Esophagus muscularis mucosa (tissue), 4 donors: ENCODE measurements at places on chromosomes 7 and 10. TPM values are rescaled to one million over a fixed set of nuclear protein-coding genes. Genes with fewer than 3 reads are reported as not detected.

DNA sequence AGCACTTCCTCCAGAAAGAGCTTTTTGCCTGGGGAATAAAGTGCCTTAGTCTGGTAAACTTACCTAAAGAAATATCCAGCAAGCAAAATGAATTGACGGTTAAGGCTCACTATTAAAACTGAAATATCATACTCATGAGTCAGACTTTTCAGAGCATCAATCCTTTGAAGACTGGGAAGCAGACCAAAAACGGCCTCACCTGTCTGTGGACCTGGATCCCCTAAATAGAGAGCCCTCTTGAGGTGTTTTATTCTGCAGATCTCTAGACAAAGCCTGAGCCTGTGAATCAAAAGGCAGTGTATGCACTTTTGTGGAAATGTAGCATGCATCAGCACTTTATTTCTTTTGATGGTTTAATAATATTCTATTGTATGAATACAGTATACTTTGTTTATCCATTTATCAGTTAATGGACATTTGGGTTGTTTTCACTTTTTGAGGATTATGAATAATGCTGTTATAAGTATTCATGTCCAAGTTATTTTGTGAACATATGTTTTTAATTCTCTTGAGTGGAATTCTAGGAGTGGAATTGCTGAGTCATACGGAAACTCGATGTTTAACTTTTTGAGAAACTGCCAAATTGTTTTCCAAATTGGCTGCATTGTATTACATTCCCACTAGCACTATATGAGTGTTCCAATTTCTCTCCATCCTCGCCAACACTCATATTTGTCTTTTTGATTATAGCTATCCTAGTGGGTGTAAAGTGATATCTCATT lies 449.0 kb upstream of the IGFBP3 start:
- no peaks in the 10 kb centered on the region for H3K27me3 ChIP-seq
- DNase-seq, result no peak
- no peak overlapping the region for H3K4me3 ChIP-seq
- no peaks in the 10 kb centered on the region for H3K4me1 ChIP-seq
- no peak overlapping the region for H3K27ac ChIP-seq

The PAPSS2 gene
- total RNA-seq, result 9.6 TPM

DNA sequence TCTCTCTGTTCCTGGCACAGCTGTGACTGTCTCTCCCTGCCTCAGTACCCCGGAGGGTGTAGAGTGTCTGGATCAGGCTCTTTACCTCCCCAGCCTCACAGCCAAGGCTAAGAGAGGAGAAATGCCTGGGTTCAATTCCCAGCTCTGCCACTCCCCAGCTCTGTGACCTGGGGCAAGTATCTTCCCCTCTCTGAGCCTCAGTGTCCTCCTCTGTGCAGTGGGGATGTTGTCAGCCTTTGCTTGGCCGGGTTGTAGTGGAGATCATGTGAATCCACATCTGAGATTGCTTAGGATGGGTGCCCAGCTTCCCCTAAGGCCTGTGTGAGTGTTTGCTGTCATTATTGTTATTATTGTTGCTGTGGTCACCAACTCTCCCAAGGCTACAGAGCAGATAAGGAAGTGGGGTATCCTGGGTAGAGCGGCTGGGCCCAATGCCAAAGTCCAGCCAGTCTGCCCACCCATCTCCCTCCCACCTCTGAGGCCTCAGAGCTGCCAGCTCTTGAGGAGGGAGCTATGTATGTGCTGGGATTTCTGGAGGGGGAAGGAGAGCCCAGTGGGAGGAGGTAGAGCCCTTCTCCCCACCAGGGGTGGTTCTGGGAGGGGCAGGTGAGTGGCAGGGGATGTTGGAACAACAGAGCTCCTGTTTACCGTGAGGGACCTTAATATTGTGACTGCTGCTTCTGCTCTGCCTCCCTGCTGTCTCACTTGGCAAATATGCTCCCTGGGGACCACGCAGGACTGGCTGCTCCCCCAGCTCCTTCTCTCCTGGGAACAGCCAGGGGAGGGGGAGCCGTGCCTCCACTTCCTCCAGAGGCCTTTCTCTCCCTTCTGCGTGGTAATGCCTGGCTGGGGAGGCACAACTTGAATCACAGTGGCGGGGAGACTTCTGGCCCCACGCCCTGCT lies 170.5 kb downstream of the RPS24 start:
- H3K27me3 ChIP-seq, result no peaks in the 10 kb centered on the region
- H3K27ac ChIP-seq, result no peak overlapping the region
- H3K4me3 ChIP-seq, result no peak overlapping the region
- H3K4me1 ChIP-seq, result peaks cover 10% of the 10 kb centered on the region

The MGAM2 gene
- total RNA-seq, result under 0.01 TPM

DNA sequence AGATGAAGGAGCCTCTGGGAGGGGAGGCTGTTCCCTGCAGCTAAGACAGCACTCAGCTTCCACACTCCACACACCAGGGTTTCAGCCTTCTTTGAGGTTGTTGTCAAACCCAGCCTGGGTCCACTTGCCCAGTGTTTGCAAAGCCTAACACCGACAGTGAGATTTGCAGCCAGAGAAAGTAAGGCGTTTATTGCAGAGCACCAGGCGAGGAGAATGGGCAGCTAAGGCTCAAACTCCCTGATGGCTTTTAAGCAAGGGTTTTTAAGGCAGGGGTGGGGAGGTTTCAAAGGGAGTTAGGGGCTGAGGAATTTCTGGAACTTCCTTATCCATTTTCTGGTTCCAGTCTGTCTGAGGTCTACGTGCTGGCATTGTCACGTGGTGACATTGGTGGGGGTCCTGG lies 4.7 kb upstream of the ZNF775 start:
- no peak overlapping the region for H3K4me3 ChIP-seq
- no peak for DNase-seq
- no peak overlapping the region for H3K27ac ChIP-seq
- H3K4me1 ChIP-seq, result peaks cover 58% of the 10 kb centered on the region

The LEP gene
- total RNA-seq, result not detected

DNA sequence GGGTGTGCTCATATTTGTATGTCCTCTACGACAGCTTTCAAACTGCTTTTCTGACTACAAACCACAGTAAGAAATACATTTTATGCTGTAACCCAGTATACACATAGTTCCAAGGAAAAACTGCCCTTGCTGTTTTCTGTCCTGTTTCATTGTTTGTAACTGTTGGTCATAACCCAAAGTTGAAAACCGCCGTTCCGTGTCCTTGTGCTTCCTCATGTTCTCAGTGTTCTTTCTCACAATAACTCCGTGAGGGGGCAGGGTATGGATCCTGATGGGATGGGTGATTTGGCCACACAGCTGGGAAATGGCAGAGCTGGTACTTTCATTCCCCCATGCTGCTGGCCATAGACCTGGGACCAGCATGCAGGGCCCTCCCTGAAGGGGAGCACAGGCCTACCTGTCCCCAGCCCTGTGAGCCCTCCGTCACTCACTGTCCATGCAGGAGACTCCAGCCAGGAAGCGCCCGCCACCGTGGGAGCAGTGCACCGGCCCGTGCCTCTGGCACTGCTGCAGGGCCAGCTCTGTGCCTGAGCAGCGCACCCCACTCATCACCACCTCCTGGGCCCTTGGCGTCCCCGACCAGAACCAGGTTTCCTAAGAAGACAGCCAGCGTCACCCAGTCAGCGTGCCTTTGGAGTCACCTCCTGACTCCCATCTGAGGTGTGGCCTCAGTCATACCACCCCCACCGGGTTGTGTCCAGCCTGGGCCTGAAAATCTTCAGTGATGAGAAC lies 12.7 kb downstream of the LOXL4 start:
- H3K27ac ChIP-seq, result no peak overlapping the region
- H3K27me3 ChIP-seq, result peaks cover 6% of the 10 kb centered on the region
- no peak for DNase-seq
- H3K4me1 ChIP-seq, result peaks cover 19% of the 10 kb centered on the region

GRCh38 chr10:24554036-24554435 lies 169.7 kb downstream of the ARHGAP21 start:
- peaks cover 2% of the 10 kb centered on the region for H3K36me3 ChIP-seq
- H3K4me1 ChIP-seq, result no peaks in the 10 kb centered on the region
- peak; percentile 72 for DNase-seq
- H3K27me3 ChIP-seq, result no peaks in the 10 kb centered on the region
- no peak overlapping the region for H3K4me3 ChIP-seq

DNA sequence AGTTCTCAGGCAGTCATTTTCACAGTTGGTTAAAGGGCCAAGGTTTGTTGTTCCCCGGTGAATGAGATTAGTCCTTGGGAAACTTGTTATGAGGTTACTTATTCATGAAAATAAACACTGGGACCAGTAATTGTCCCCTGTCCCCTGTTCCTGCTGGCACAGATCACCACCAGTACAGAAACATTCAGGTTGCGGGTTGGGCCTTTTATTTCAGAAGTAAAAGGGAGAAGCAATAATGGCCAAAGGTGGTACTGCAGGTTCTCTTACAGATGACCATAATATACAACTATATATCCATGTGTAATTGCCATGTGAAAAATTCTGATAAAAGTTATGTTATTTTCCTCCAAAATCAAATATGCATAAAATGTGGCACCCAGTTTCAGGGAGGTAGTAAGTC lies 442.0 kb downstream of the SORCS1 start:
- DNase-seq, result no peak
- H3K4me3 ChIP-seq, result no peak overlapping the region
- H3K36me3 ChIP-seq, result no peaks in the 10 kb centered on the region
- H3K27ac ChIP-seq, result no peak overlapping the region
- H3K27me3 ChIP-seq, result no peaks in the 10 kb centered on the region
- H3K4me1 ChIP-seq, result no peaks in the 10 kb centered on the region

The FRG2B gene
- not detected for total RNA-seq

DNA sequence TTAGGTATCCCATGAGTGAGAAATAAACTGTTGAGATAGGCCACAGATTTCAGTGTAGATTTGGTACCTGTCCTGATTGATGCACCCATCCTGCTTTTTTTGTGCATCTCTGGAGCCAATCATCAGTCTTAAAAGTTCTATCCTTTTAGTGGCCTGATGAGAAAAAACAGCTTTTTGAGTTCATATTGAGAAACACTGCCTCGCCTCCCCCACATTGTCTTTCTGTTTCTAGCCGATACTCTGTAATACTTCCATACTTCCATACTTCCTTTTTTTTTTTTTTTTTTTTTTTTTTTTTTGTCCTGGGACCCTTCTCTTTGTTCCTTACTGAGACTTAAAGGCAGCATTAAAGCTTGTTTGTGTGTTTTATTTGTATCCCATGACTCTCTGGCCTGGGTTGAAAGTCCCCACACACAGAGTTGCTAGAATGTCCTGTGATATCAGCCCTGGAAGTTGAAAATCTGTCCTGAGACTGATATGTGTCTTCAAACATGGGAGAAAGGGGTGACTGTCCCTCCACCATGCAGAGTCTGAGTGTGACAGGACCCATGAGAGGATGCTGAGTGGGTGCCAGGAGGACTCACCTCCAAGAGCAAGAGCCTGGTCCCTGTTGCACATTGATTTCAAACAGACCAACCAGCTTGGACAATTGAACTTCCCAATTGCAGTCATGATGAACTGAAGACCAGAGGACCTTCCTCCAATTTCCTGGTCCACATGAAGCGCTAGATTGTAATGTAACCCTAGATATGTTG lies 5.7 kb downstream of the ZNF22 start:
- peaks cover 22% of the 10 kb centered on the region for H3K4me1 ChIP-seq
- peaks cover 11% of the 10 kb centered on the region for H3K36me3 ChIP-seq
- no peaks in the 10 kb centered on the region for H3K27me3 ChIP-seq

GRCh38 chr7:116277070-116277469 lies 66.7 kb downstream of the TES start:
- no peak overlapping the region for H3K4me3 ChIP-seq
- DNase-seq, result no peak
- no peak overlapping the region for H3K27ac ChIP-seq
- H3K27me3 ChIP-seq, result no peaks in the 10 kb centered on the region

The SORBS1 gene
- total RNA-seq, result 1,953 TPM

- no peak overlapping the region for H3K4me3 ChIP-seq
- no peak overlapping the region for H3K27ac ChIP-seq
- H3K36me3 ChIP-seq, result no peaks in the 10 kb centered on the region
- no peak for DNase-seq
- H3K4me1 ChIP-seq, result no peaks in the 10 kb centered on the region
Observed at GRCh38 chr7:16354573-16354972, 66.8 kb downstream of the CRPPA start.

DNA sequence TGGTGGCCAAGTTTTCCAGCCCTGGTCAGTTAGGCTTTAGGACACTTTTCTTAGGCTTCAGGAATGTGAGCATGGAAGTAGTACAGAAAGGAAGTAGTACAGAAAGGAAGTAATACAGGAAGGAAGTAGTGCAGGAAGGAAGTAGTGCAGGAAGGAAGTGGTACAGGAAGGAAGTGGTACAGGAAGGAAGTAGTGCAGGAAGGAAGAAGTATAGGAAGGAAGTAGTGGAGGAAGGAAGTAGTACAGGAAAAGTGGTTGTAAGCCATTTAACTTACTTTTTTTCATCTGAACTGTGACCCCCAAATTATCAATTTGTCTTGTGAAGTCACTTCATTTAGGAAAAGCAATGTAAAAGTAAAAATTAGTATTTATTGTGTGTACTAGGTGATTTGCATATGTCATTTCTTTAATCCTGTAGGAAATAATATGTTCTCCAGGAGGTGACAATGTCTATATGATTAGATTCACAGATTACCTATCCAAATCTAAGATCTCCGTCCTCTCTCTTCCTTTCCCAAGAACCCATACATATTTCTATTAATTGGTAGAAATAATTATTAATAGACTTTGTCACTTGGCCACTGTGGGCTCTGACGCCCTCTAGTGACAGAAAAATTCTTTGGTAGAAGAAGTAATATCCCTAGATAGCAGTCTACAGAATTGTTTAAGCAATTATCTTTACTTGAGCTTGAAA lies 3.9 kb upstream of the FAS start:
- peaks cover 84% of the 10 kb centered on the region for H3K4me1 ChIP-seq
- H3K36me3 ChIP-seq, result no peaks in the 10 kb centered on the region
- no peak overlapping the region for H3K4me3 ChIP-seq
- no peak for DNase-seq
- no peaks in the 10 kb centered on the region for H3K27me3 ChIP-seq

- no peaks in the 10 kb centered on the region for H3K36me3 ChIP-seq
- no peak for DNase-seq
- H3K4me1 ChIP-seq, result peaks cover 23% of the 10 kb centered on the region
- H3K4me3 ChIP-seq, result no peak overlapping the region
- no peaks in the 10 kb centered on the region for H3K27me3 ChIP-seq
- H3K27ac ChIP-seq, result no peak overlapping the region
Observed at GRCh38 chr10:43204042-43204942, 62.6 kb downstream of the RASGEF1A start.

GRCh38 chr7:73438547-73439409 lies 5.2 kb downstream of the FZD9 start:
- no peak overlapping the region for H3K27ac ChIP-seq
- H3K4me1 ChIP-seq, result peaks cover 6% of the 10 kb centered on the region
- H3K27me3 ChIP-seq, result peaks cover 13% of the 10 kb centered on the region

DNA sequence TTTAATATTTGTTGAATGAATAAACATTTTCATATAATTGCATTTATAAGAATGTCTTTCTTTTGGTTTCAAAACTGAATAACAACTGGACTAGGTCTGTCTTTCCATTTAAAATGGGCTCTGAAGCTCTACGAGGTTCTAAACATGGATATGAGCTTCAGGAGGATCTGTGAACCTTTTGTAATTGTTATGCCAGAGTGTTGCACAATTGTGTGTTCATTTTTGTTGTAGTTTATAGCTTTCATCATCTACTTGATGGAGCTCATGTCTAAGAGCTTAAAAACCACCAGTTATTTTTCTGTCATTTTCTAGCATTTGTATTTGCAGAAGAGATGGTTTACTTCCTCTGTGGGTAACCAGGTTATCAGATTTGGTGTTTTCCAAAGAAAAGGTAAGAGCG lies 265.7 kb upstream of the NPY start:
- H3K4me1 ChIP-seq, result no peaks in the 10 kb centered on the region
- H3K4me3 ChIP-seq, result no peak overlapping the region
- DNase-seq, result no peak
- no peaks in the 10 kb centered on the region for H3K27me3 ChIP-seq

The NRCAM gene
- total RNA-seq, result 3.0 TPM

GRCh38 chr7:37181550-37181932 lies 267.1 kb downstream of the ELMO1 start:
- no peaks in the 10 kb centered on the region for H3K4me1 ChIP-seq
- no peaks in the 10 kb centered on the region for H3K27me3 ChIP-seq
- H3K36me3 ChIP-seq, result no peaks in the 10 kb centered on the region
- no peak overlapping the region for H3K4me3 ChIP-seq
- no peak for DNase-seq
- no peak overlapping the region for H3K27ac ChIP-seq
